ENCODE measurements at places on chromosomes 7 and 10.
A peak's percentile ranks its signal among the peaks of the same experiment; 100 is the strongest.

GRCh38 chr7:132942701-132943100 lies 139.2 kb downstream of the CHCHD3 start:
- no peak for DNase-seq

GRCh38 chr10:100576282-100576635 lies 40.5 kb downstream of the HIF1AN start:
- no peak for DNase-seq

GRCh38 chr10:60594476-60595051 lies 183.7 kb upstream of the CDK1 start:
- DNase-seq: no peak

GRCh38 chr10:79249186-79250121 lies 97.8 kb upstream of the PPIF start:
- DNase-seq: no peak

DNA sequence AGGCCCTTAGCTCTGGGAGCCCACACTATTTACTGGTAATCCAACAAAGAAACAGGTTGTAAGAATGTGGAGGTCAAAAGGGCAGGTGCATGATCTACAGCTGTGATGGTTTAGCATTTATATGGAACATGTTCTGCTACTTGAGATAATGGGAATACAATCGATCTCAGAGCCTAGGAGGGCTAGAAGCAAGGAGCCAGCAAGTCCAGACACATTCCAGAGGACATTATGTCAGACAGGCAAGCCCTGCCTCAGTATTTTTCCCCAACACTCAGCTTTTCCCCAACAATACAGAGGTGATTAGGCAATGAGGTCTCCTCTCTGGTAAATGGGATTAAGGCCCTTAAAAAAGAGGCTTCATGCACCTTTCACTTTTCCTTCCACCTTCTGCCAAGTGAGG lies 21.4 kb upstream of the GNAT3 start:
- no peak for DNase-seq

DNA sequence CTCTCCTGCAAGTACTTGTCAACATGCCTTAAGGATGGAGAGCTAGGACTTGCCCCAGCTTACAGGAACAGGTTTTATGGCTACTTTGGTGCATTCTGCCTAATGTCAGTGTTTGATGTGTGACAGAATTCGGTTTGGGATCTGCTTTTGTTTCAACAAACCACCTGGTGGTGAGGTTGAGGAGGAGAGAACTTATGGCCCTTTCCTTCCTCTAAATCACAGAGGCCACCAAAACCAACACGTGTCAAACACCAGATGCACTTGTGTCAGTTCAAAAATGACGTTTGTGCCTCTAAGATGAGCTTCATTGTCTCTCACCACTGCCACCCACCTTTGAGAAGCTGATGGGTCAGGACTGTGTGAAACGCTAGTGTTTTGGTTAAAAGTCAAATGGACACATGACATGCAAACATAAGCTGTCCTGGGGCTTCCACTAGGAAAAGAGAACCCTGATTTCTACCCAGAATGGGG lies 83.9 kb downstream of the OSBPL3 start:
- no peak for DNase-seq

DNA sequence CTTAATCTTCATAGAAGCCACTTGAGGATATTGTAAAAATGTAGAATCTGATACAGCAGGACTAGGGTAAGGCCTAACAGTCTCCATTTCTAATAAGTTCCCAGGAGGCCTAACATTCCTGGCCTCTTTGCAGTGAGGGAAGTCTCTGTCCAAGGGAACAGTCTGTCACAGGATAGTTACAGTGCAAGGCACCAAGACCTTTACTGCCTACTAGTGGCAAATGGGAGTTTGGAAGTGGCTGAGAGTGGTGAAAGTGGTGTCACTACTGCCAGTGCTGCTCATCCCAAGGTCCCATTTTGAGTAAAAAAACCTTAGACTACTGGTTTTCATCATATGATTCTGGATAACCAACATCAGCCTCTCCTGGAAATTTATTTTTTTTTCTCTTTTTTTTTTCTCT lies 619.5 kb upstream of the SEMA3D start:
- DNase-seq: no peak

DNA sequence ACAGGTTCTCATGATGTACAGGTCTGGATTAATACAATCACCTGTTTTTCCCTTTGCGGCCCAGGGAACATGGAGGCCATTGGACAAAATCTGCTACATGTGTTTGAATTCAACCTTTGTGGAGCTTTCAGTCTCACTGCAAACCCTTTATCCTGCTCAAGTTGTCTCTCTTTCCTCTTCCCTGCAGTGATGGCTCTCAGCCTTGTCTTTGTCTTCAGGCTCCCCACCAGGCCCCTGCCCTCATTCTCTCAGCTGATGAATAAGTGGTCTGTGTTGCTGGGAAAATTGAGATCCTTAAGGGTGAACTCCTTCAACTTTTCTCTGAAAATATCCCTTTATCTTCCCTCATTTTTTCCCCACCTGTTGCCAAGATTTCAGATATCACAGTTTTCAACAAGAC lies 791.2 kb downstream of the GRID1 start:
- DNase-seq: no peak

- peak; percentile 75 for DNase-seq
Measured at GRCh38 chr10:103278862-103279298, 1.9 kb downstream of the INA start.

DNA sequence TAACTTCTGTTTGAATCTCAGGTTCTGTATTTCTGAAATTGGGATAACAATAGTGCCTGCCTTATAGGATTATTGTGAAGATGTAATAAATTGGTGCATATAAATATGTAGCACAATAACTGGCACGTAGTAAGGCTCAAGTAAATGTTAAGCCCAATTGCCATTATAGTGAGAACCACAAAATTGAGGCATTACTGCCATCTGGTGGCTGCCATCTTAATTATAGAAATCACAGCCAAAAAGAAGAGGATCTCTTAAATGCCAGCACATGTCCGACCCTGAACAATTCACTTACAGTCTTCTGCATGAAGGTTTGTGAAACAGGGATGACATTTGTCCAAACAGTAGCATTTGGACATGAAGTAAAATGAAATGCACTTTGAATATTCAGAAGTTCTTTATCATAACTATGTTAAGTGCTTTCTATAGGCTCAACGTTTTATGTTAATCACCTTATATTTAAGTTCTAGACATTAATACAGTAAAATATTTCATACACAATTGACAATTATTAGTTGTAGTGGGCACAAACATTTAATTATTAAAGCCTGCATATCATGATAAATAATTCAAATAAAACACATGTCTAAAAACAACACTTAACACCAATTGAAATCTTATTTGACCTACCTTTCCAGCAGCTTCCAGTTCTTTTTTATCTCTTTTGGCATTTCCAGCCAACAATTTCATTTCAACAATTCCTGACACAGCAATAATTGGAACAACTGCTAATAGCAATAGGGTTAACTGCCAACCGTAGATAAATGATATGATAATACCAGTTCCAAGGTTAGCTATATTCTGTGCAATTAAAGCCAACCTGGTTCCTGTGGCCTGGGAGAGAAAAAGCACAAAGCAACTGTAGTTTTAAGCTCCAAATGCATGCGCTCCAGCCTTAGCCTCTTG lies 58.5 kb downstream of the ABCB4 start:
- DNase-seq: peak; percentile 79

GRCh38 chr10:122098924-122099323 lies 110.0 kb downstream of the TACC2 start:
- no peak for DNase-seq

DNA sequence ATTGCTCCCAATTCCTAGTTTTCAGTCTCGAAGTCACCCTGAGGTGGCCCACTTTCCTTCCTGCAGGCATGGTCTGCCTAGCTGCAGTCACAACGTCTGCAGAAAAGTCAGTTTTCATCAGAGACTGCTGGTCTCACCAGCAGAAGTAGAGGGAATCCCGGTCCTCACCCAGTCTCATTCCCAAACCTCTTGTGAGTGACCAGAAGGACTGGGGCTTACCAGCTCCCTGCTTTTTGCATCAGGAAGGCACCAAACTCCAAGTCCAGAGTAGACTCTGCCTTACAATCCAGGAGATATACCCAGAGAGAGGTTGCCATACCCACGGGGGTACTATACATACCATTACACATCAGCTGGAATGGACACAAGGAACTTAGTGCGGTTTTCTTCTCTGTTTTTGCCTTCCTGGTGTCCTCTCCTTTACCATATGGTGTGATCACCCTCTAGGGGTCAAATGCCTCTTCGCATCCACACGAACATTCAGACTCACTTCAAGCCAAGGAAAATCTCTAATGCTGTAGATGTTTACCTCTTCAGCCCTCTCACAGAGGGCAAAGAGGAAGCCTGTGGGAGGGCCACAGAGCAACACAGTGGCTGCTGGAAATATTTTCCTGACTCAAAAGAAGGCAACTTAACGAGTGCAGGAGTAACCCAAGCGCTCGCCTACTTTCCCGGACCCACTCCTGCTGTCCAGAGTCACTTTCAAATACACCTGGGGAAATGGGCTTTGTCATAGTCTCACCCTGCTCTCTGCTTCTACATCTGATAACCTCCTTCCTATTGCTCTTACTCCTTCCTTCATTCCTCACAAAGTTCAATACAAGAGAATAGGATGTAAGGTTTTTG lies 220.9 kb downstream of the C7orf25 start:
- DNase-seq: peak; percentile 23

GRCh38 chr10:13671904-13672303 lies 85.1 kb downstream of the PRPF18 start:
- DNase-seq: no peak

- no peak for DNase-seq
Measured at GRCh38 chr7:20596653-20597052, 18.8 kb upstream of the ABCB5 start.

GRCh38 chr7:55140221-55140940 lies 121.6 kb downstream of the EGFR start:
- no peak for DNase-seq

DNA sequence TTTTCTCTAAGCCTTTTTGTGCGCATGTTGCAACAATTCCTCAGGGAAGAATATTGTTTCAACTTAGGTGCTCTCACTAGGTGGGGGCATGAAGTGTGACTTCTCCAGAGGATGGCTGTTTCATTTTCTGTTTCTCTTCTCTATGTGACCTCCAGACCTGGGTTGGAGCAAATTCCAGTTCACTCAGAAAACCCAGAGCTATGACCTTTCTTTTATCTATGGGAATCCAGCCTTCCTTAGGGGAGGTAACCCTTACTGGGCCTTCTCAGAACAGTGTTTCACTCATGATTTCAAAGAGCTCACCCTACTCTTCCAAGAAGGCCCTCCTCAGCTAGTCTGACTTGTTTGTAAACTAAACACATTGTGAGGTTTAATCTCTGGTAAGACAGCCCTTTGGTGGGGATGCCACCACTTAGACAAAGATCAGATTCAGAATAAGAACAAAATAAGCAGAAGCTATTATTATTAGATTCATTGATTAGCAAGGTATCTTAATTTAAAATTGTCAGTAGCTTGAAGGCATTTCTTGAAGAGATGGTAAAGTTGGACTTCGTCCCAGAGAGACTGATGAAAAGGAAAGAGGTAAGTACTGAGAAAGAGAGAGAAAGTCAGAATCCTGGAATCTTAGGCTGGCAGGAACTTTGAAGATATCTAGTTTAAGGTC lies 16.6 kb upstream of the TAS2R60 start:
- DNase-seq: no peak

GRCh38 chr7:13117592-13117991 lies 430.2 kb downstream of the ARL4A start:
- no peak for DNase-seq

DNA sequence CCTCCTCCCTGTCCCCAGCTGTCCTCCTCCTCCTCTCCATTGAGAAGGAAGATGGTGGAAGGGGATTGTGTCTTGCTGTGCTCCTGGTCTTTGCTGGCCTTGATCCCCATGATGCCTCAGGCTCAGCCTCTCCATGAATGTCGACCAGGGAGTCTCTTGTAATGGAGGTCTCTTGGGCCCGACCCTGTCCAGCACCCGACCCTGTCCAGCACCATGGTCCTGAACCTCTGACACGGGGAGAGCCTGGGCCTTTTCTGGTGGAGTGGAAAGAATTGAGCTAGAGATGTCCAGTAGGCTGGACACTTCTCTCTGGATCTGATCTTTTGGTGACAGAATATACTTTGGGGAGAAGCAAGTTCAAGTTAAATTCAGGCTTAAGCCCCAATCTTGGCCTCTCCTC lies 42.3 kb upstream of the HMX3 start:
- DNase-seq: no peak

GRCh38 chr10:113665352-113665751 lies 1.5 kb upstream of the NRAP start:
- no peak for DNase-seq

Measured in neural crest cell (in vitro differentiated cells).